Naive thymus-derived CD4-positive, alpha-beta T cell (primary cell): ENCODE measurements at places on chromosomes 12 and 14. TPM values are rescaled to one million over a fixed set of nuclear protein-coding genes. Genes with fewer than 3 reads are reported as not detected.

GRCh38 chr12:100274291-100274690 is 7.3 kb downstream of the SCYL2 start:
- H3K27me3 ChIP-seq = no peaks in the 10 kb centered on the region
- no peak overlapping the region for H3K27ac ChIP-seq
- no peak overlapping the region for H3K4me3 ChIP-seq
- H3K4me1 ChIP-seq = no peaks in the 10 kb centered on the region
- no peaks in the 10 kb centered on the region for H3K36me3 ChIP-seq

- no peak overlapping the region for H3K4me3 ChIP-seq
- no peak overlapping the region for H3K27ac ChIP-seq
- no peak for DNase-seq
These were observed 7.1 kb downstream of the RNASE7 start for GRCh38 chr14:21049271-21049673.

GRCh38 chr14:52053044-52053443 is 15.8 kb downstream of the NID2 start:
- no peak for DNase-seq
- no peaks in the 10 kb centered on the region for H3K4me1 ChIP-seq
- no peaks in the 10 kb centered on the region for H3K36me3 ChIP-seq
- no peak overlapping the region for H3K27ac ChIP-seq
- no peaks in the 10 kb centered on the region for H3K27me3 ChIP-seq

GRCh38 chr14:94050231-94050880 is 24.2 kb downstream of the OTUB2 start:
- no peaks in the 10 kb centered on the region for H3K4me1 ChIP-seq
- H3K27ac ChIP-seq = no peak overlapping the region
- no peak for DNase-seq
- H3K36me3 ChIP-seq = peaks cover 26% of the 10 kb centered on the region

- no peak overlapping the region for H3K27ac ChIP-seq
- no peaks in the 10 kb centered on the region for H3K4me1 ChIP-seq
- no peak for DNase-seq
- H3K4me3 ChIP-seq = no peak overlapping the region
These were observed 227.9 kb downstream of the TMEM132D start for GRCh38 chr12:129675947-129676346.

GRCh38 chr12:119082496-119082895 is 96.2 kb upstream of the HSPB8 start:
- H3K27me3 ChIP-seq = no peaks in the 10 kb centered on the region
- H3K36me3 ChIP-seq = no peaks in the 10 kb centered on the region
- DNase-seq = no peak
- H3K4me3 ChIP-seq = no peak overlapping the region
- no peaks in the 10 kb centered on the region for H3K4me1 ChIP-seq

The TMEM233 gene
- not detected for polyA plus RNA-seq

The ADCY4 gene
- 0.25 TPM for polyA plus RNA-seq

The NRL gene
- 2.6 TPM for polyA plus RNA-seq
